ENCODE measurements at places on chromosomes 11 and 22.
A peak's percentile ranks its signal among the peaks of the same experiment; 100 is the strongest.

DNA sequence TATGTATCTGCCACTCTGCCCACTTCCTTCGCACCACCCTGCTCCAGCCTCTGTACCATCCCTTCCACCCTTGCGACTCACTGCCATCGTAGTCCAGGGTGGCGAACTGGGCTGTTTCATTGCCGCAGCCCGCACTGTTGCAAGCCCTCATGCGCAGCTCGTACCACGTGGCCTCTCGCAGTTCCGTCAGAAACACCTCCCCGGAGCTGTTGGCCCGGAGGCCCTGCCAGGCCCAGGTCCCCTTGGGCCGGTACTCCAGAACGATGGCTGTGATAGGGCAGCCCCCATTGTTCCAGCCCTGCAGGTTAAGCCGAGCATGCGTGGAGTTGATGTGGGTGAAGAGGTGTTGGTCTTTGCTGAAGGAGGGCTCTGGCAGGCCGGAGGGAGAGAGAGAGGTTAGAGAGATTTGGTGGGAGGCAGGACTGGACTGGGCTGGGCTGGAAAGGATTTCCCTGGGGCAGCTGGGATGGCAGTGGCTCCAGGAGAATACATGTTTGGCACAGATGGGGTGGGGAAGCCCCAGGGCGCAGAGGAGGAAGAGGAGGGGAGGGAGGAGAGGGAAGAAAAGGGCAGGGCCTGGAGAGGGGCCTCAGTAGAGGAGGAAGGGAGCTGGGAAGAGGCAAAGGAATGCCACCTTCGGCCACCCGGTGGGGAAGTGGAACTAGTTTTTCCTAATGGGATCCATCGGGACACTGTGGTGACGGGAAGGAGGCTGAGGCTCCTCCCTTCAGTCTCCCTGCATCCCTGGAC, 109.6 kb downstream of the CEP164 start:
- DNase-seq: no peak

DNA sequence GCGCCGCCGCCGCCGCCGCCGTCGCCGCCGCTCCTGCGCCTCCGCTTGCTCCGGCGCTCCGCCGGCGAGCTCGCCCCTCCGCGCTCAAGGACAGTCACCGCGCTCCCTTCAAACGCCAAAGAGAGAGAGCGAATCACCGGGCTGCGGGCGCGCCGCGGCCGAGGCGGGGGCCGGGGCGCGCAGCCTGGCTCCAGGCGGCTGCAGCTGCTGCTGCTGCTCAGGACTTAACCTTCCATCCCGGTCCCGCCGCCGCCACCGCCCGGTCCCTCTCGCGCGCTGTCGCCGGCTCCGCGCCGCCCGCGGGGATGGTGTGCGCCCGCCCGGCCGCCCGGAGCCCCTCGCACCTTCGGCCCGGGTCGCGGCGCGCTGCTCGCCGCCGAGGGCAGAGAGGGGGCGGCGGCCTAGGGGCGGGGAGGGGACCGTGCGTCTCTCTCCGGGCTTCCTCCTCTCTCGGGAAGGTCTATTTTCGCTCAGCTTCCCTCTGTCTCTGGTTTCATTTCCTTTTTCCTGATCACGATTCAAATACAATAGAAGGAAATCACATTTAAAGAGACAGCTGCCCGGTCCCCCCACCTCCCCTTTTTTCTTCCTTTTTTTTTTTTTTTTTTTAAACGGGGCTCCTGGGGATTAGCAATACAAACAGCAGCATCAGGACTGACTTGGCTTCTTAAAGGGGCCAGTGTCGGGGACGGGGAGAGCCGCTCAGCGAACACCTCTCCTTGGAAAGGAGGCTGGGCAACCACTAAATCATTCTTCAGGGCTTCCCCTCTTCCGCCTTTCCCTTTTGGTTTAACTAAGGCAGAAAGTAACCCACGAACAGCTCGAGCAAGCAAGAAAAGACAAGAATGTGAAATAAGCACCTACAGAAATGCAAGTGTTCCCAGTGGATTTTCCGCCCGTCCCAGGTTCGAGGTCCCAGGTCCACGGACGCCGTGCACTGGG, 22.1 kb downstream of the LMO2 start:
- DNase-seq: no peak

- no peak for DNase-seq
Observed at GRCh38 chr11:23957314-23957713, 539.5 kb upstream of the LUZP2 start.

DNA sequence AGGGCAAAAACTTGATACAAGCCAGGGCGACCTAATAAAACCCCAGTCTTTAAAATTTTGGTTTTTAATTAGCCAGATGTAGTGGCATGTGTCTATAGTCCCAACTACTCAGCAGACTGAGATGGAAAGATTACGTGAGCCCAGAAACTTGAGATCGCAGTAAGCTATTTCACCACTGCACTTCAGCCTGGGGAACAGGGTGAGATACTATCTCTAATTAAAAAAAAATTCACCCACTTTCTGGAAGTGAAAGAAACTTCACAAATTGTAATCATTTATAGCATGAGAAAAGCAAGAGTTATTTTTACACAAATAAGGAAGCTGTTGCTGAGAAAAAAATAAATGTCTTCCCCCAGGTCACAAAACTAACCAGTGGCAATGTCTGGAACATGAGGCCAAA, 882 bp upstream of the GLYATL2 start:
- no peak for DNase-seq

DNA sequence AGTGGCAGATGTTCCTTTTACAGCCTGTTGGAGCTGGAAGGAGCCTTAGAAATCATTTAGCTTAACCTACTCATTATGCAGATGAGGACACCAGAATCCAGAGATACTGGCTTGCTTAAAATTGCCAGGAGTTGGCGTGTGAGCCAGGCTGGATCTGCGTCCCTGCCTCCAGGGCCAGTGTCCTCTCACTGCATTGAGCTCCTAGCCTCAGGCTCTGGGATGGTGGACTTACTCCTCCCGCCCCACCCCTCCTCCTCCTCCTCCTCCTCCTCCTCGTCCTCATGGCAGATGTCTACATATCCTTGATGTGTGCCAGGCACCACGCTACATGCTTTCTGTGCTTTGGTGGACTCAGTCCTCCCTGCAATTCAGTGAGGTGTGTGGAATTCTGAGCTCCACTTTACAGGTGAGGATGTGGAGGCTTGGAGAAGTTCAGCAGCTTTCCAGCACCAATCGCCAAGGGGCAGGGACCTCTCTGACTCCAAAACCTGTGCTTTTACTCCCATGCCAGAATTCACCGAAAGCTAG, 24.1 kb downstream of the ADAMTS15 start:
- DNase-seq: no peak

GRCh38 chr11:2649848-2650247, 49.9 kb downstream of the KCNQ1OT1 start:
- DNase-seq: no peak

DNA sequence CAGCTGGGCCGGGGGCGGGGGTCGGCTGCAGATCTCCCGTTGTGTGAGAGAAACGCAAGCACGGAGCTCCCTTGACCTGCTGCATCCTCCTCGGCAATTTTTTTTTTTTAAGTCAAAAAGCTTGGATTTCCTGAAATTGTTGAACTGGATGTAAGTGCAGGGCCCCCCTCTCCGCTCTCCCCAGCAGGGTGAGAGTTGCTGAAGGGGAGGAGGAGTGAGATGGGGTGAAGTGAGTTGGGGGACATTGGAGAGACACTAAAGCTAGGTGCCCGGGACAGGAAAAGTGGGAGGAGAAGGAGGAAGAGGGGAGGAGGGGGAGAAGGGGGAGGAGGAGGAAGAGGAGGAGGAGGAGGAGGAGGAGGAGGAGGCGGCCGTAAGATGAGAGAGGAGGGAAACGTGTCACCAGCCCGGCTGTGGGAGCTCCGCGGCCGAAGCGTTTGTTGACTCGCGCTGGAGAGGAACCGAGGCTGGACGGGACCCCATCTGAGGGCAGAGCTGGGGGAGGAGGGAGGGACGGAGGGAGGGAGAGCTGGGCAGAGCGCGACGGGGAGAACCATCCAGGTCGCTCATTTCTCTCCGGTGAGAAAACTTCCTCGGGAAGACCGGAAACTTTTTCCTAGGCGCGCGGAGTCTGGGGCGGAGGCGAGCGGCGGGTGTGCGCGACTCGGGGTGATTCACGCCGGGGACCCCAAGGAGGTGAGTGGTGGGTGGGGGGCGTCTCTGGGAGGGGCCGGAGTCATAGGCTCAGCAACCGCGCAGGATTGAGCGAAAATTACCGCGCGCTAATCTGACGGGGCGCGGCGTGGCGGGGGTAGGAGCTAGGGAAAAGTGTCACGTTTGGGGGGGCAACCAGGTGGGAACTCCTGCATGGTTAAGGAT, 80.2 kb downstream of the PRR5L start:
- peak; percentile 37 for DNase-seq

DNA sequence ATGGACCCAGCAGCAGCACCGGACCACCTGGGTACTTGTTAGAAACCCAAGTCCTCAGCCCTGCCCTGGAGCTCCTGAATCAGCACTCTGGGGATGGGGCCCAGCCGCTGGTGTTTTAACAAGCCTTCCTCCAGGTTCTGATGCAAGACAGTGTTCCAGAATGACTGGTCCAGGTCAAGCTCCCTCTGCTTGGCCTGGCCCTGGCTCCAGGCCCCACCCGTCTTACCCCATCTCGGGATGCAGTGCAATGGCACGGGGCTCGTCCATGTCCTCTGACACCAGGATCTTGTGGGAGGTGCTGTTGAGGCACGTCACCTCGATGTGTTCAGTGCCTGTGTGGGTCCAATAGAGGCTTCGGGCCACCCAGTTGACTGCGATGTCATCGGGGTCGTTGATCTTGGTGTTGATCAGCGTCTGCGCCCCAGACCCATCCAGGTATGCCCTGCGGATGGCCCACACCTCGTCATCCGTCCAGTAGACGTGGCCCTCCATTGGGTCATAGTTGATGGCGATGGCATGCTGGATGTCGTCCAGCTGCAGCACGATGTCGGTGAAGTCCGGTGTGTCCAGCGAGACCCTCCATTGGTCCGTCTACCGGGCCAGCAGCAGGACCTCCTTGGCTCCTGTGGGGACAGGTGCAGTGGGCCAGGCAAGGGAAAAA, 140.3 kb downstream of the CRYBB2 start:
- DNase-seq: no peak

DNA sequence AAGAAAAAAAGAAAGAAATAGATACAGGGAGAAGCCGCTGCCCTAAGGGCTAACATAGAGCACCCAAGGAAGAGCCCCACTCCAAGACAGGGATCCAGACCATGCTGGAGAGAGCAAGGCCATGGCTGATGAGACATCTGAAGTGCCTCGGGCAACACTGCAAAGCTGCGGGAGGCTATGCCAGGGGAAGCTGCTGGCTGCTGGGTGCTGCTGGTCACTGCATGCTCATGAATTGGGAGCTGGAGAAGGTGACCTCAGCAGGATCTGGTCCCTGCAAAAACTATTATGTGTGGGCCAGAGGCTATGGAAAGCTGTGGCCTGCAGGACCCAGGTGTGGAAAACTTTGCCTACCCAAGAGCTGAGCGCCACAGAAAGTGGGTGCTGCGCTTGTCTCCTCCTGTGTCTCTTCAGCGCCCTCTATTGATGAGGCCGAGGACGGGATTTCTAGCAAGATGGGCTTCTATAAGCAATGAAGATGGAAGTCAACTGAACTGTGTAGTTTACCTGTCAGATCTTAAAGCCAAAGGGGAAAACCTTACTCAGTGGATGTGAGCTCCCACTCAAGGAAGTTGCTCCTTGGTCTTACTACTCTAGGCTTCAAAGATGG, 17.3 kb upstream of the SLC29A2 start:
- DNase-seq: peak; percentile 61

DNA sequence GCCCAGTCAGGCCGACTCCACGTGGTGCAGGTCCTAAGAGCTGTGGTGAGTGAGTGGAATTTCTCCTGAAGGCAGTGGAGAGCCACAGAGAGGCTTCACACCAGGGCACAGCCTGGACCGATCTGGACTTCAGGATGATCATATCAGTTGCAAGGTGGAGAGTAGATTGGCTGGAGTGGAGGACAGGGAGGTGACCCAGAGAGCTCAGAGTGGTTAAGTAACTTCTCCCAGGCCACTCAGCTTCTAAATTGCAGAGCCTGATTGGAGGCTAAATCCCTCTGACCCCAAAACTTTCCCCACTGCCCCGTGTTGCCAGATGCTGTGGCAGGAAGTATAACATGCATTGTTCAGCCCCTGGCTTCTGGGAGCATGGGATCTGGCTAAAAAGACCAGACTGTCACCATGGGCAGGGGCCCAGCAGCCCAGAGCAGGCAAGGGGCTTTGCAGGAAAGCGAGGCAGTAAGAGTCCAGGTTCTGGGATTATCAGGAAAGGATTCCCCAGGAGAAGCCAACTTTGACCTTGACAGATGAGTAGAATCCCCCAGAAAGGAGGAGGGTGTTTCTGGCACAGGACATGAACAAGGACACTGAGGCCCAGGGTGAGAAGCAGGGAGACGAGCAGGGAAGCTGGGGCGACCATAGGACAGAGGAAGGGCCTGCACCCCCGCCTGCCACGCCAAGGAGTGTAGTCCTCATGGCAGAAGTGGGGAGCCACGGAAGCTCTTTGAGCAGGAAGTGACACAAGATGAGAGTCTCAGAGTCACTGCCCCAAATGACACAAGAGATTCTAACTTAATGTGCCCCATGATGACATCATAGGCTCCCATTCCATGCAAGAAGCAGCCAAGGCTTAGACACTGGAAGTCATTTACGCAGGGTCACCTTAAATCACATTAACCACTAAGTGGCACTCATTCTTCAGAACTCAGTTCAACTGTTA, 4.8 kb downstream of the SLC35C1 start:
- DNase-seq: no peak

Measured in stimulated activated naive CD4-positive, alpha-beta T cell treated with Interleukin-2 at 50 U/mL for 16 hours (primary cell).